ENCODE measurements at places on chromosomes 6 and 20.

DNA sequence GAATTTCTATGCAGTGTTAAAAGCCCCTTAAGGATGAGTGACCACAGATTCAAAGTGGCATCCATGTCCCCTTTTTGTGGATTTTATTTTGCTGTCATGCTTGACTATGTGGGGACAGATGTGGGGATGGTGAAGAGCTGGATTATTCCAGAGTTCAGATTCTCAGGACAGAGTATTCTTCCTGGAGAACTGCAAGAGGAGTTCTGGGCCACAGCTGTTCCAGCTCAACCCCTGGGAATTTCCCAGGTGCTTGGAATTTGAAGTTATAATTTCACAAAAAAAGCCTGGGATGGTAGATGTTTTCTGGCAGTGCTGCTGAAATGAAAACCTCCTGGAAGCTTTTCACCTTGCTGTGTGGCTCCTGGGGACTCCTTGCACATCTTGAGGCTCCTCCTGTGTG is 671.8 kb upstream of the MARCKS start:
- DNase-seq: peak; percentile 14

DNA sequence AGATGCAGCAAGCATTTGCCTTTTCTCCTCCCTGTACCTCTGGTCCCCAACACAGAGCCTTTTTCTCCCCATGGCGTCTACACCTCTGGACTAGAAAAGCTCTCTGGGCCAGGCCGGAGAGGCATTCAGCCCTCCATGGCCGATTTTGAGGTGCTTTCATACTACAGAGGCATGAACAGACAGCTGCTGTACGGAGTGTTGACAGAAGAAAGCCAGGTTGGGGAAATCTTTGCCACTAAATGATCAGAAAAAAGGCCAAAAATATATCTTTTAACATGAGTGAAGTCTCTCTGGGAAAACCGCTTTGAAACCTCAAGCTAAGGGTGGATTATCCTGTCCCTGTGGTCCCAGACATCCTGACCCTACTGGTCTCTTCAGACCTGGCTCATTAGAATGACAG is 94.0 kb downstream of the TMEM170B start:
- no peak for DNase-seq

- no peak for DNase-seq
These were observed 91.2 kb upstream of the EXOC2 start for GRCh38 chr6:783966-784735.

GRCh38 chr6:39882531-39882899 is 51.7 kb downstream of the MOCS1 start:
- DNase-seq: peak; percentile 51

DNA sequence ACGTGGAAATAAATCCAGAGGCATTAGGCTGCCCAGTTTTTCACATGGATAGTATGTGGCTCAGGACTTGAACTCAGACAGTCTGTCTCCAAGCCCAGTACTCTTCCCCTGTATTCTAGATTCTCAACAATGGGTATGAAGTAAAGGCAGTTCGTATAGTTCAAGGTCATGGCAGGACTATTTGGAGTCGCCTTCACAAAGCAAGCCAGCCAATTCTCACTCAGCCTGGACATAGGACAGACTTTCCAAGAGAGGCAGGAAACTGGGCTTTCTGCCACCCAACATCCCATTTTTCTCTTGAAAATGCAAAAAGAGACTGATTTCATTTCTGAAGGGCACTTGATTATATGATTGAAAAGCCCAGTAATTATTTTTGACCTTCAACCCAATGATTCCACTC is 111.0 kb downstream of the EDN1 start:
- no peak for DNase-seq

DNA sequence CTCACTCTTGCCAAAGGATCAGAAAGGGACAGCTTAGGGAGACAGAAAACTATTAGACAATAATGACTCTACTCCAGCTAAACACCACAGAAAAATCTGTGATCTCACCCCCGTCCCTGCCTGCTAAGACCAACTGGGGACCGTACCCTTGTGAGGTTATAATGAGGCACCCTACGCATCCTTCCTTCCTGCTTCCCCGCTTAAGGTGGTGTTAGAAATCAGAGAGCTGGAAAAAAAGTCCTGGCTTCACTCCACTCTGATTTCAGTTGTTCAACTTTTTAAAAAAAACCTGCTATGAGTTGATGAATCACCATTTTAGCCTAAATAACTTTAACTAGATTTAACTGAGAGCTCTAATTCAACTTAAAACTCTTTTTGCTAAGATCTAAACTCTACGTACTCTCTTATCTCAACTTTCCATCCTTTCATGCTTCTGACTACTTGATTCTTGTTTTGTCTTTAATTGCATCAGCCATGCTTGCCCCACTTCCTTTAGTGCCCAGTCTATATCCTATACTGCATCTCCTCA is 35.8 kb upstream of the TMEM14A start:
- no peak for DNase-seq

DNA sequence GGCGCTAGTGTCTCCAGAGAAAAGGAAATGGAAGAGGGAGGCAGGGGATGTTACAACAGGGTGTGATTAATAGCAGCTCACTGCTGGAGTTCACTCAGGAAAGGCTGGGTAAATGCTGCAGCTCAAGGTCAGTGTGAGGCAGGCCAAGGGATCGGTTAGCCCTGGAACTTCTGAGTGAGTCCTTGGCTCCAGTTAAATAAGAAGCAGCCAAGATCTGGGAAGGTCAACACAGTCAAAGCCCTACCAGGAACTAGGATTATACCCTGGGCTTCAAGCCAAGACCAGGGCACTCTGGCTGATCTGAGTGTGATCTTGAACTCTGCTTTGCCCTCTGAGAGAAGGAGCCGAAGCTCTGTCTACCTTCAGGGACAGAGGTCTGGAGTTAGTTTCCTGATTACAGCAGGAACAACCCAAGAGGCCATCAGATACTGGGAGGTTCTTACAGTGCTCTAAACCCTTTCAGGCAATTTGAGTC is 44.3 kb downstream of the TPD52L1 start:
- peak; percentile 63 for DNase-seq

GRCh38 chr6:46677314-46677654 is 10.4 kb upstream of the TDRD6 start:
- DNase-seq: no peak

- DNase-seq: no peak
These were observed 1.2 kb downstream of the NCOA5 start for GRCh38 chr20:46088409-46089166.

DNA sequence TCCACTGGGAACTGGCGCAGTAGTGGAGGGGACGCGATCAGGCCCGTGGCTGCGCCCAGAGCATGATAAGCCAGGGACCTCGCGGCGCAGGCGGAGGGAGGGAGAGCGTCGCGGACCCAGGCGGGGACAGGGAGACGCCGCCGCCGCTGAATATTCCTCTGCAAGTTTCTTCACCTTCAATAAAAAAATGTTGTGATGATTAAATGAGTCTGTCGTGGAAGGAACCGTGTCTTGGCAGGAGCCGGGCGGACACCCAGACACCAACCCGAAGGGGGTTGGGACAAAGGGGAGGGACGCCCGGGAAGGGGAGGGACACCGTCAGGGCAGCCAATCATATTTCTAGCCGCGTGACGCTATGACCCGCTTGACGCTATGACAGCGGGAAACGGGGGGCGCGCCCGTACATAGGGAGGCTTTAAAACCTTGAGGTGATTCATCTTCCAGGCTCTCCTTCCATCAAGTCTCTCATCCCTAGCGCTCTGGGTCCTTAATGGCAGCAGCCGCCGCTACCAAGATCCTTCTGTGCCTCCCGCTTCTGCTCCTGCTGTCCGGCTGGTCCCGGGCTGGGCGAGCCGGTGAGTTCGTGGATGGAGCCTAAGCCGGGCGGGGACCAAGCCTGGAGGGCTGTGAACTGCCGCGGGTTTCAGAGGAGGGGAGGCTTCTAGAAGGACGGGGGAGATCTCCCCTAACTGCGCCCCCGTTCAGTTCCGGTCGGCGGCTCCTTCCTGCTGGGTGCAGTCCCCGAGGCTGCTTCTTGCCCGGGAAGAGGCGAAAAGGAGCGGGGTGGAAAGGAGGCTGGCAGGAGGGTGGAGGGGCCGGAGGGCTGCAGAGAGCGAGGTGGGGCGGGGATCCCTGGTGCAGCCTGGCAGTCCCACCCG is at the start of gene ULBP2:
TSS of gene ULBP2 (plus strand) at position 432 of the 878 bp plus-strand sequence. CDS start at position 491, 59 bp downstream.
- peak; percentile 85 for DNase-seq
